CD4-positive, alpha-beta T cell (primary cell): ENCODE measurements at places on chromosomes 12 and 14. TPM values are rescaled to one million over a fixed set of nuclear protein-coding genes. Genes with fewer than 3 reads are reported as not detected.
A peak's percentile ranks its signal among the peaks of the same experiment; 100 is the strongest.

- no peaks in the 10 kb centered on the region for H3K27me3 ChIP-seq
- H3K4me1 ChIP-seq: no peaks in the 10 kb centered on the region
- no peak for DNase-seq
- H3K4me3 ChIP-seq: no peak overlapping the region
These were observed 115.3 kb downstream of the RAD51B start for GRCh38 chr14:67934862-67935261.

DNA sequence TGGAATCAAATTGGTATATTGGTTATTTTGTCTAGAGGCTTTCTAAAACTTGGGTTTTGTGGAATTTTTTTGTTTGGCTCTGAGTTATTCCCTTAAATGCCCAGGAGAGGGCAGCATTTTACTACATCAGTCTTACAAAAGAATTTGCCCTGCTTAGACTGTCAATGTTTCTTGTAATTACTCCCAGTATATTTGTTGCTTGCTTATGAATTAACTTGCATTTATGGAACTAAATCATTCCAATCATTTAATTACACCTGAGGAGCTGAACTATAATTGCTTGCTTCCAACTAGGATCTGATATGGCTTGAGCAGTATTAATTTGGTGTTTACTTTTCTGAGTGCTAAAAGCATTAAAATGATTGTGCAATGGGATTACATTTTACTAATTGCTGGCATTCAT, 48.7 kb downstream of the MIPOL1 start:
- H3K27me3 ChIP-seq: no peaks in the 10 kb centered on the region
- H3K27ac ChIP-seq: no peak overlapping the region
- no peaks in the 10 kb centered on the region for H3K4me1 ChIP-seq

The DIO2 gene
- not detected for total RNA-seq

DNA sequence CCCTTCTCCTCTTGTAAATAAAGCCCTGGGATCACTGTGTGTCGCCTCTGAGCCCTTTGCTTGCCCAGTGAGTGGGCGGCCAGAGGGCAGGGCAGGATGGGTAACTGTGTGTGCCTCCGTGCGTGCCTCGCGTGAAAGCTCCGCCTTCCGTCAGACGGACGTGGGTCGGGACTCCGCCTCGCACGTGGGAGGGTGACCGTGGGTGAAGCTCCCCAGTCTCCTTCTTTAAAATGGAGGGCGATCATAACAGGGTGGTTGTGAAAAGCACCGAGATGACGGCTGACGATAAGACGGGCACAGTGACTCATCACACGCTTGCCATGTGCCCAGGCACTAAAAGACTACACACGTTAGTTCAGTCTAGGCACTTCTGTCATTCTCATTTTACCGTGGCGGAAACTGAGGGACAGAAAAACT, 9.2 kb downstream of the PHB2 start:
- H3K36me3 ChIP-seq: peaks cover 49% of the 10 kb centered on the region
- H3K4me3 ChIP-seq: peak overlapping the region; percentile 29
- peaks cover 90% of the 10 kb centered on the region for H3K4me1 ChIP-seq
- H3K27me3 ChIP-seq: no peaks in the 10 kb centered on the region
- peak overlapping the region; percentile 96 for H3K27ac ChIP-seq
- peak; percentile 88 for DNase-seq

GRCh38 chr12:102425109-102426039, 55.0 kb downstream of the IGF1 start:
- no peaks in the 10 kb centered on the region for H3K36me3 ChIP-seq
- no peaks in the 10 kb centered on the region for H3K4me1 ChIP-seq
- no peak overlapping the region for H3K27ac ChIP-seq
- no peak for DNase-seq
- H3K27me3 ChIP-seq: no peaks in the 10 kb centered on the region

GRCh38 chr14:76923431-76924370, 97.5 kb downstream of the LRRC74A start:
- no peaks in the 10 kb centered on the region for H3K27me3 ChIP-seq
- no peak for DNase-seq
- peaks cover 81% of the 10 kb centered on the region for H3K4me1 ChIP-seq
- no peaks in the 10 kb centered on the region for H3K36me3 ChIP-seq
- H3K4me3 ChIP-seq: no peak overlapping the region

- H3K27ac ChIP-seq: no peak overlapping the region
- DNase-seq: no peak
- no peaks in the 10 kb centered on the region for H3K4me1 ChIP-seq
- H3K27me3 ChIP-seq: no peaks in the 10 kb centered on the region
- no peaks in the 10 kb centered on the region for H3K36me3 ChIP-seq
These were observed 41.2 kb downstream of the NEUROD4 start for GRCh38 chr12:55061024-55061423.

DNA sequence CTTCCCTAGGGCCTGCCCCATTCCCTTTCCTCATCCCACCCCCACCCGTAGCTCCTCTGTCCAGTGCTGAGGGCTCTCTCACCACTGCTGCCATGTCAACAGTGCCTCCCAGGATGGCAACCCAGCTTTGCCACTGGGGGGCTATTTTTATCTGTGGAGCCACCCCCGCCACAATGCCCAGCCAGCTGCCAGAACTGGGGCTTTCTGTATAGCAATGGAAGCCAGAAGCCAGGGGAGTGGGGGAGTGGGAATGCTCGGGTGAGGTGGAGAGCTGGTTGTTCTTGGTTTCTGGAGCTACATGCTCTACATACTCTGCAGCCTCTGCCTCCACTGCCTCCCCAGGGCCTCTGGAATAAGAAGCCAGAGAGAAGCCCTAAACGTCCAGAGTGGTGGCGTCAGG, 8.9 kb downstream of the PDE1B start:
- no peak for DNase-seq
- H3K4me3 ChIP-seq: no peak overlapping the region
- H3K27me3 ChIP-seq: no peaks in the 10 kb centered on the region
- no peaks in the 10 kb centered on the region for H3K36me3 ChIP-seq
- peaks cover 19% of the 10 kb centered on the region for H3K4me1 ChIP-seq

The HAL gene
- 0.95 TPM for total RNA-seq
